D721Med (cell line): ENCODE measurements at places on chromosomes 3 and 15.

DNA sequence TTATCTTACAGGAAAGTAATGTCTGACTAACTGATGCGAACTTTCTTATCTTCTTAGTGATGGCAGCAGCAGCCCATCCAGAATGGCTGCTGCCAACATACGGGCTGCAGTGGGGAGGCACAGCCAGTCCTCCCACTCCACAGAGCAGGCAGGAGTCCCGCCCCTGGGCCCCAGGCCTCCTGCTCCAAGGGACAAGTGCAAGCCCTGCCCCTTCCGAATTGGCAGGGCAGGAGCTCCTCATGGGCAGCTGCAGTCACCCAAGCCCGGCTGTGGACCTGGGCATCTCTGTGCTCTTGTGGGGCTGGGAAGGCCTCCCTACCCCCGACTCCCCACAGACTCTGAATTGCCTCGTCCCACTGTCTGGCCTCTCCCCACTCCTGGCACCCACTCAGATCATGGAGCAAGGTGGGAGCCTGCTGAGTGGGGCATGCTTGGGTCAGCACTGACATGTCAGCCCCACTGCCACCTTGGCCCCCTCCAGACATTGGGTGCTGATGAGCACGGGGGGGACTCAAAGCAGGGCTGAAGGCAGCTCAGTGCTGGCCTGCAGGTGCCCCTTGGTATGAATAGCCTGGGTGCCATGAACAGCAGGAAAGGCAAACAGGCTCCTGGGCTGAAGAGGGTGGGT is 618.9 kb upstream of the KCNMB2 start:
- DNase-seq = no peak

GRCh38 chr3:11638495-11639358 is 5.0 kb downstream of the VGLL4 start:
- no peak for DNase-seq

DNA sequence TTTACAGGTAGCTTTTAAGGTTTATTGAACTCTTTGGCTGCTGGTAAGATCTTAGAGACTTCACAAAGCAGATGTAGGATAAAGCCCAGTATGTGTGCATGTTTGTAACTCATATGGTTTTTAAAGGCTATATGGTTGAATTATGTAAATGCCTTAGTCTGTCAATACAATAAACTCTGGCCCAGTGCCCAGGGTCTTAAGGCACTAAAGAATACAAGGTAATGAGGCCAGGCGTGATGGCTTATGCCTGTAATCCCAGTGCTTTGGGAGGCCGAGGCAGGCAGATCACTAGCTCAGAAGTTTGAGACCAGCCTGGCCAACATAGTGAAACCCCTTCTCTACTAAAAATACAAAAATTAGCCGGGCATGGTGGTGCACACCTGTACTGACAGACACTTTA is 170.3 kb upstream of the CGNL1 start:
- no peak for DNase-seq

GRCh38 chr3:106810300-106810875 is 566.9 kb upstream of the CCDC54 start:
- no peak for DNase-seq

- DNase-seq = no peak
Observed at GRCh38 chr3:190261015-190261414, 61.2 kb downstream of the CLDN1 start.

DNA sequence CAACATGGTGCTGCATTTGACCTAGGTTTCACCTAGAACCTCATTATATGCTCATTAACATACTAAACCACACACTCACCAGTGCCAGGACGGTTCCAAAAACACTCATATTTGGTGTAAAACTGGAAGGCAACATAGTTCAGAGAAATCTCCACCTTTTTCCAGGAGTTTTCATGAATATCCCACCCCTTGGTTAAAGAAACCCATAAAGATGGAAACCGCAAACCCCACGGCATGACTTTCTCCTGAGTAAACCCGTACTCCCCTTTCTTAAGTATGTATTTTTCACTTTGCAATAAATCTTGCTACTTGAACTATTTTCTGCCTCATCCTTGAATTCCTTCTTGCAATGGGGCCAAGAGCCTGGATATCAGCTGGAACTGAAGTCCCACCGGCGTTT is 379.3 kb downstream of the MAGI1 start:
- DNase-seq = no peak

DNA sequence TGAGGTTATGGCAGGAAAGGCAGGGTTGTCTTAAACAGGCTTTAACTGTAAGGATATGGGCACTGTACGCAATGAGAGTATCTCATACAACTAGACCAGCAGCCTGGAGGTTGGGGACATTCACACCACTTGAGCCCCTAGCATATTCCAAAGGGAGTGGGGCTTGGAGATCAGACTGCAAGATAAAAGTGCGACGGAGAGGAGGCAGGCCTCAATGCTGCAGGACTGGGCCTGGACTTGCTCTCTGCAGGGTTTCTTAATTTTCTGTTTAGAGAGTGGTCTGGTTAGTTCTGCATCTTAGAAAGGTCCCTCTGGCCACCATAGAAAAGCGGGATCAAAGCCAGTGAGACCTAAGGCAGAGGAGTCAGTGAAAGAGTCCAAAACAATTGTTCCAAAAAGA is 357.7 kb upstream of the NR2F2 start:
- no peak for DNase-seq

DNA sequence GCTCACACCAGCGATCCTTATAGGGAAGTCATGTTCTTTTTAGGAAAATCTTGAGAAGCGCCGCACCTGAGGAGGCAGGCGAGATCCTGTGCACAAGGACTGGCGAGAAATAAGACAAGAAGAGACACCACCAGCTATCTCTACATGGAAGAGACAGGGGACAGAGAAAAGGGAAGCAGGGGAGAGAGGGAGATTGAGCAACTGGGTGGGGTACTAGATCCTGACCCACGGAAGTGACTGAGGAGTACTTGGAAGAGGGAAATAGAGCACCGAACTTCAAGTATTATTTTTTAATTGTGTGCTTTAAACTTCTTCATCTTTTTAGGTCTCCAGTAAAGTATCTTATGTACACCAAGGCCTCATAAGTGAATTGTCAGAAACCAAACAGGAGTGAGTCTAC is 742.0 kb upstream of the LMCD1 start:
- DNase-seq = no peak

GRCh38 chr3:151460774-151461450 is at the start of gene IGSF10:
IGSF10 (minus strand) TSS chr3:151461061; CDS start chr3:151458709, 2,352 bp downstream.
- DNase-seq = no peak

DNA sequence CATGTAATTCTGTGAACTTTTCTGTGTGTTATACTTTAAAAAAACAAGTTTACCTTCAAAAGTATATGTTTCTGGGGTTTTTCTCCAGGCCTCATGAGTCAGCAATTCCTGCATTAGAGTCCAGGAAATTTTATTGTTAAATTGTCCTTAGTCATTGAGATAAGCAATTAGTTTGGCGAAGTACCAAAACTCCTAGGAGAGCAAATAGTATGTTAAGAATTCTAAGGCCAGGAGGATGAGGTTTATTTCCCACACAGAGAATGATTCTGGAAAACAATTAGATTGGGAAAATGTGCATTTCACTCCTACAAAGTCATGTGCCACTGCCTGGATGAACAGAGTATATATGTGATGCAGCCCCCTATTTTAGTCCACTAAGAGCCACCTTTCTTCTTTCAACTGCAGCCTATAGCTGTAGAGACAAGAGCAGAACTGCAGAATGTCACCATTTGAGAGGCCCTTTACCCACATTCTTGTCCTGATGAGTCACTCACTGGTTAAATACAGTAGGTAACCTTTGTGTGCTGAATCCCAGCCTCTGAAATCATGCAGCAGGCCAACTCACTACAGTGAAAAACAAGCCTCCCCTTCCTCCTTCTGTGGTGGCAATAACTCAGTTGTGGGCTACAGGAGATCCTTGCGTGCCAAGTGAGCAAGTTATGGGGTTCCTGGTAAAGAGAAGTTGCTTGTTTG is 452.8 kb upstream of the THBS1 start:
- DNase-seq = no peak

- DNase-seq = no peak
Observed at GRCh38 chr3:58101499-58102389, 93.5 kb downstream of the FLNB start.

GRCh38 chr3:56147354-56147753 is 320.9 kb downstream of the ERC2 start:
- DNase-seq = no peak

- DNase-seq = no peak
Observed at GRCh38 chr3:55574671-55575070, 87.6 kb upstream of the WNT5A start.

DNA sequence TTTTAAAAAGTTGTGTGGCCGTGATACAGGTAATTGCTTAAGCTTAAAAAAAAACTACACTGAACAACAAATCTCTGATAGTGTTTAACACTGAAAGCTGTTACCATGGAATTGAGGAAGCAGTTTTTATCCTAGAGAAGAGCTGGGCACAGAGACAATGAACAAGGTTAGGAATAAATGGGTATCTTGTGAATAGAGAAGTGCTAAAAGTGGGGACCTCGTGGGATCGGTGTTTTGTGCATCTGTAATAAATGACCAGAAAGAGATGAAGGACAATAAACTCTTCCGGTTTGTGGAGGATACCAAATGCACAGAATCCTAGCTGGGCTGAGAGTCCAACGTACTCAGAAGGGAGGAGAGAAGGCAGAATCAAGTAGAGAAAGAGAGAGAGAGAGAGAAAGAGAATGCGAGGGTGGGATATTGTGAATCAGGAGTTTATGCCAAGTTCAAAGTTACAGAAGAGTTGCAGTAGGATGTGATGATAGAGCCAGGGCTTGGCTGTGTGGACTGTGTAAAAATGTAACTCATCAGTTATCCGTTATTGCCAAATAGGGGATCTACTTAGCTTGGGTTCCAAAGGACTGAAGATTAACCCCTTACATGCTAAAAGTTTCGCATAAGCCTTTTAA is 148.9 kb downstream of the IL20RB start:
- DNase-seq = no peak

- no peak for DNase-seq
Observed at GRCh38 chr3:179642871-179643270, 10.0 kb upstream of the USP13 start.

DNA sequence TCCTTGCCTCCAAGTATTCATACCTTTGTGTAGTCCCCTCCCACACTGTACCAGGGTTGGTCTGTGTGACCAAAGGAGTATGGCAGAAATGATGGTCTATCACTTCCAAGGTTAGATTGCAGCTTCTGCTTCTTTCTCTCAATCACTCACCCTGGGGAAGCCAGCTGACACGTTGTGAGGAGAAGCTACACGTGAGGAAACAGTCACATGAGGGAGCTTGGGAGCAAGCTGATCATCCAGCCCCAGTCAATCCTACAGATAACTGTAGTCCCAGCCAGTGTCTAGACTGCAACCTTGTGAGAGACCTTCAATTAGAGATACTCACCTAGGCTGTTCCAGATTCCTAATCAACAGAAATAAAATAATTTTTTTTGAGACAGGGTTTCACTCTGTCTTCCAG is 6.2 kb upstream of the ZNF774 start:
- DNase-seq = no peak

DNA sequence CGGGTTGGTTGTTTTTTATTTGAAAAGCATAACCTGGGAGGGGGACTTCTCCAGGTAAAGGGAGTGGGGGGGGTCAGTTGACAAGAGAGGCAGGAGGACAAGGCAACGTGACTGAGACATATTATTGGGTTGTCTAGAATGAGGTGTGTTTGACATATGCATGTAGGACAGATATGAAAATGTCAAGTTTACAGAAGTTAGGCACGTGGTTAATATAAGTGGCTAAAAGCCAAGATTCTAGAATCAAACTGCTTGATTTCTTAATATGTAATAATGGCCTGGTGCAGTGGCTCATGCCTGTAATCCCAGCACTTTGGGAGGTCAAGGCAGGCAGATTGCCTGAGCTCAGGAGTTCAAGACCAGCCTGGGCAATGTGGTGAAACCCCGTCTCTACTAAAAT is 212.8 kb downstream of the SQOR start:
- no peak for DNase-seq

DNA sequence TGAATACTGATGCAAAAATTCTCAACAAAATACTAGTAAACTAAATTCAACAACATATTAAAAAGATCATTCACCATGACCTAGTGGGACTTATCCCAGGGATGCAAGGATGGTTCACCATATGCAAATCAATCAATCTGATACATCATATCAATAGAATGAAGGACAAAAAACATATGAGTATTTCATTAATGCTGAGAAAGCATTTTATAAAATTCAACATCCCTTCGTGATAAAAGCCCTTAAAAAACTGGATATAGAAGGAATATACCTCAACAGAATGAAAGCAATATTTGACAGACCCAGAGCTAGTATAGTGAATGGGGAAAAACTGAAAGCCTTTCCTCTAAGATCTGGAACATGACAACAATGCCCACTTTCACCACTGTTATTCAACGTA is 43.0 kb upstream of the FBN1 start:
- DNase-seq = no peak

GRCh38 chr3:137509354-137510045 is 254.6 kb upstream of the SOX14 start:
- DNase-seq = no peak

DNA sequence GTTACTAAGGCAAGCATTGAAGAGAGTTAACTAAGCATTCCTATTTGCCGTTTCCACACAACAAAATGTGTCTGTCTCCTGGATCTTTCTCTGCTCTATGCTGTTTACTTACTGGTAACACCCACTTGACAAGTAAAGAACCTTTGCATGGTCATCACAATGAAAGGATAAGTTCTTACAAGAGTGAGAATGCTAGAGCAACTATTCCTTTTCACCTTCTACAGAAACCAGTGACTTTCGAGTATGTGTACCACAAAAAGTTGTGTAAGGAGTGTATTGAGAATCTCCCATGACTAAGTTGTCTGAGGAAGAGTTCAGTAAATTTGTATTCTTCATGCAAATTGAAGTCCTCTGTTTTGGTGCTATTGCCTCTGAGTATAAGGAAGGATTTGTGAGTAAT is 10.8 kb downstream of the TIPARP start:
- DNase-seq = no peak

- no peak for DNase-seq
Observed at GRCh38 chr3:186067360-186068242, 41.3 kb downstream of the ETV5 start.
